ENCODE measurements at places on chromosomes 6 and 20.
A peak's percentile ranks its signal among the peaks of the same experiment; 100 is the strongest.

- peak; percentile 53 for DNase-seq
Observed at GRCh38 chr20:25389858-25390537, 637 bp downstream of the ABHD12 start.

GRCh38 chr20:48612335-48612734, 215.5 kb downstream of the PREX1 start:
- no peak for DNase-seq

GRCh38 chr6:102389994-102390393, 996.5 kb downstream of the GRIK2 start:
- no peak for DNase-seq

- DNase-seq: no peak
Observed at GRCh38 chr6:31829633-31830283, 2.2 kb downstream of the HSPA1B start.

GRCh38 chr6:106751501-106752252, 122.3 kb downstream of the QRSL1 start:
- peak; percentile 98 for DNase-seq

- DNase-seq: no peak
Observed at GRCh38 chr6:38387971-38388370, 251.8 kb downstream of the BTBD9 start.

GRCh38 chr20:24673678-24674570, 204.5 kb downstream of the SYNDIG1 start:
- peak; percentile 44 for DNase-seq

DNA sequence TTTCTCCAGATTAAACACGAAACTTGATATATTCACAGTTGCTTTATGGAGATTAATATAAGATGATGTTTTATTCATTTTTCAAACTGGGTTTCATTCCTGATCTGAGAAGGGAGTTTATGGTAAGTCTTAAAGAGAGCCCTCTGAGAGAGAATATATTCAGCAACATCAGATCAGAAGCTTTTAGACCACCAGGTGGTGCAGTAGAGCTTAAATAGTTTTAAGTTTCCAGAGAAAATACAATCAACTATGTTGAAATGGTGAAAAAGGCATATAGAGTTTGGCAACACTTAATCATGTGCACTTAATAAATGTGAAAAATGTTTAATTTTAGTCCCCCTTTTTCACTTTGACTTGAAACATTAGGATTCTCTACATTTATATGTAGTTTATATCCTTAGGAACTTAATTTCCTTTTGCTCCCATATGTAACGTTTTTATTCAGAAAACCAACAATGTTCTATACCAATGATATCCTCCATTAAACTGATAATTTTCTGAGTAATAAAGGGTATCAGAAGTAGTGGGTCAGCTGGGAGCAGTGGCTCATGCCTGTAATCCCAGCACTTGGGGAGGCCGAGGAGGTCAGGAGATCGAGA, 86.4 kb upstream of the CLDN20 start:
- peak; percentile 53 for DNase-seq

DNA sequence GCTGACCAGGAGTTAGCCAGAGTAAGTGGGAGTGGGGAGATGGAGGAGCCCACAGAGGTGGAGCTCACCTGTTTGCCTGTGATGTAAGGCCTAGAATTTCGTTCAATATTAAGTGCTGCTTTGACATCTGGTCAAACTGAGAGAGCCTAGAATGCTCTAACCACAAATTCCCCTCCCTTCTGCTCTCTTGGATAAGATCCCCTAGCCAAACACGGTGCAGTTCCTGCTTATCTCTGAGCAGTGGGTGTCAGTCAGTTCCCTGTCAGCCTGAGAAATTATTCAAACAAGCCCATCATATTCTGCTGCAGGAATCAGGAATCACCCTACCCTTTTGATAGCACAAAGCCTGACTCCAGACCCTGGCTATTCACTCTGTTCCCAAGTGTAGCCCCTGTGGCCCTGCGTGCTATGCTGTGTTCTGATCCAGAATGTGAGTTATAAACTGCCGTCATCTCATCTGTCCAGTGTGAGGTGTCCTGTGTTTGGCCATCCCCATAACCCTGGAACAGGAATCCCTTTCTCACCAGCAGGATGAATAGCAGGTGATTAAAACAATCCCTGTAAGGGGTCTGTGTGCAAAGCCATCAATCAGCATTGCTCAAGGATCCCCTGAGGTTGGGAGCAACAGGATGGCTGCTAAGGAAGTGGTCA, 31.8 kb upstream of the ZNF133 start:
- no peak for DNase-seq

GRCh38 chr6:139119552-139119951, 15.3 kb upstream of the HECA start:
- DNase-seq: no peak

- no peak for DNase-seq
Observed at GRCh38 chr6:42269553-42269952, 51.9 kb upstream of the MRPS10 start.

- DNase-seq: no peak
Observed at GRCh38 chr6:16466800-16467553, 228.6 kb downstream of the GMPR start.

DNA sequence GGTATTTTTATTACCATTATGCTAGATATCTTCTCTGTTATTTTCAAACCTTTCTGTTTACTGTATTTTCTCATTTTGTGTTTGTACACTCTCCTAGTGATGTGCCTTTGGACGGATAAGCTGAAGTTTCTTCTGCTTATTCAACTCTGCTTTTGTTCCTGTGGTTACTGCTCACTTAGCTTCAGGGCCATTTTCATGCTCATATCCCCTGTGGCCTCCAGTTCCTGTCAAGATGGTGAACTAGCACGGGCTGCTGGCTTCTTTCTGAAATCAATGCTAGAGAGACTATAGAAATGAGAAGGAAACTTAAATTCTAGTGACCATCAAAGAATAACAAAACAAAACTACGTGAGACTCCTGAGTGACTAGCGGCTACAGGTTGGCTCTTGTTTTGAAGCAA, 6.8 kb upstream of the CST8 start:
- no peak for DNase-seq

- DNase-seq: no peak
Observed at GRCh38 chr6:137497721-137498463, 3.7 kb upstream of the OLIG3 start.

DNA sequence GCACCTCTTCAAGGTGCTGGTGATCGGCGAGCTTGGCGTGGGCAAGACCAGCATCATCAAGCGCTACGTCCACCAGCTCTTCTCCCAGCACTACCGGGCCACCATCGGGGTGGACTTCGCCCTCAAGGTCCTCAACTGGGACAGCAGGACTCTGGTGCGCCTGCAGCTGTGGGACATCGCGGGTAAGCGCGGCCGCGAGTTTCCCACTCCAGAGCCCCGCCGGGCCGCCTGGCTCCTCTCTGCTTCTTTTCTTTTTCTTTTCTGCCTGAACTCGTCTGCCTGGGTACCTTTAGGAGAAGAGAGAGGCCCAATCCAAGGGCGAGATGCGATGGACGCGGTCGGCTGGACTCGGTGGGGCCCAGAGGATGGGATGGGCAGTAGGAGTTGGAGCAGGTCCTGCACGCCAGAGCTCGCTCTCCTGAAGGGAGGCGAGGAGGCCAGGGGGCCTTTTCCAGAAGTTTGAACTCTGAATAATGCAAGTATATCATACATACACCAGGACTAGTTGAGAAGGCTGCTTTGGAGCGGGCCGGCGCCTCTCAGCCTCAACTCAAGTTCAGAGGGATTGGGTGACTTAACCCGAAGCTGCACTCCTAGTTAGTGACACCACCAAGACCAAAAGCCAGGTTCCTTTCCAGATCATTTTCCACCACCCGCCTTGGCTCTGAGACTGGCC, 445 bp downstream of the RAB32 start:
- peak; percentile 28 for DNase-seq
